Neuronal stem cell (in vitro differentiated cells): ENCODE measurements at places on chromosomes 11 and 22.
A peak's percentile ranks its signal among the peaks of the same experiment; 100 is the strongest.

DNA sequence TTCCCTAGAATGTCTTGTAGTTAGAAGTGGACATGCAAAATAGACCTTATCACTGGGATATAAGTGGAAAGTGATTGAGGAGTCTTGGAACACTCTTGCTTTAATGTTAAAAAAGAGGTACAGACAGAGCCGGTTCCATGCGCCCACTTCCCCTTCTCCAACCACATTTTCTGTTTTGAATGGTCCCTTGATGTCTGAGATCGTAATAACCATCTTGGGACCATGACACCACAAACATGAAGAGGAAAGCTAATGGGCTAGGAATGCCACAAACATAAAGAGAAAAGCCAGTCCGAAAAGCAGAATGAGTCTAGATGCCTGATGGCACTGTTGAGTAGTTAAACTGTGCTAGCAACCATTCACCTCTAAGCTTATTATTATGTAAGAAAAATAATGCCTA lies 54.8 kb upstream of the SPON1 start:
- DNase-seq: no peak

- no peak for DNase-seq
These were observed 20.4 kb downstream of the ALKBH8 start for GRCh38 chr11:107545101-107545514.

GRCh38 chr22:31681349-31682345 lies 19.6 kb upstream of the PISD start:
- no peak for DNase-seq

DNA sequence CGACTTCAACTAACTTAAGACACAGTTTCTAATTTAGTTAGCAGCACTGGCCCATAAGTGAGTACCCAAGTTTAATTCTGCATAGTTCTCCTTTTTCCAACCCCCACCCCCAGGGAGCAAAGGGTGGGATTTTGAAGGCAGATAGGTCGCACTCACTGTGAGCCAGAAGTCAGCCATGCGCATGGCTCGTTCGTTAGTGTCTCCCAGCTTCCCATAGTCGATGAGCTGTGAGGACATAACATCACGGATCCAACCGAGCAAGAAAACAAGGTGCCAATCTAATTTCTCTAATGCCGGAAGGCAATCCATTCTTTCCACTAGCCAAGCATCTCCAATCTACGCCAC lies 577 bp downstream of the MRPL17 start:
- no peak for DNase-seq

DNA sequence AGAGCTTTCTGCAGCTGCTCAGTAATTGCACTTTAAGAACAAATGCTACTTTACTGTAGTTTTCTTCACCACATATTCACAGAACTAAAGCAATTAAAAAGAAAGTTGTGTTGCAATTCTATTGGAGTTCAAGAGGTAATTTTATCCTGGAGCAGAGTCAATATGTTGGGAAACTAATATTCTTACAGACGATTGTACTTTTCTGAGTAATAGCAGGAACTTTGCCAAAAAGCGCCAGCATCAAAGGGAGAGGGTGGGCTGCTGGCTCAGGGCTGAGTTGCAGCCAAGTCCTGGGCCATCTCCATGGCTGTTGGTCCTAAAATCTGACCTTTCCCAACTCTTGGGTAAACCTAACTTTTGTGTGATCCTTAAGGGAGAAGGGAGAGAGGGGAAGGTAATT lies 73.6 kb upstream of the MYO18B start:
- no peak for DNase-seq

GRCh38 chr11:1345737-1346513 lies 36.5 kb upstream of the TOLLIP start:
- DNase-seq: no peak

GRCh38 chr11:64643256-64643881 lies 52.3 kb downstream of the SLC22A12 start:
- DNase-seq: no peak

GRCh38 chr11:3877364-3878257 lies 22.1 kb downstream of the STIM1 start:
- DNase-seq: no peak

DNA sequence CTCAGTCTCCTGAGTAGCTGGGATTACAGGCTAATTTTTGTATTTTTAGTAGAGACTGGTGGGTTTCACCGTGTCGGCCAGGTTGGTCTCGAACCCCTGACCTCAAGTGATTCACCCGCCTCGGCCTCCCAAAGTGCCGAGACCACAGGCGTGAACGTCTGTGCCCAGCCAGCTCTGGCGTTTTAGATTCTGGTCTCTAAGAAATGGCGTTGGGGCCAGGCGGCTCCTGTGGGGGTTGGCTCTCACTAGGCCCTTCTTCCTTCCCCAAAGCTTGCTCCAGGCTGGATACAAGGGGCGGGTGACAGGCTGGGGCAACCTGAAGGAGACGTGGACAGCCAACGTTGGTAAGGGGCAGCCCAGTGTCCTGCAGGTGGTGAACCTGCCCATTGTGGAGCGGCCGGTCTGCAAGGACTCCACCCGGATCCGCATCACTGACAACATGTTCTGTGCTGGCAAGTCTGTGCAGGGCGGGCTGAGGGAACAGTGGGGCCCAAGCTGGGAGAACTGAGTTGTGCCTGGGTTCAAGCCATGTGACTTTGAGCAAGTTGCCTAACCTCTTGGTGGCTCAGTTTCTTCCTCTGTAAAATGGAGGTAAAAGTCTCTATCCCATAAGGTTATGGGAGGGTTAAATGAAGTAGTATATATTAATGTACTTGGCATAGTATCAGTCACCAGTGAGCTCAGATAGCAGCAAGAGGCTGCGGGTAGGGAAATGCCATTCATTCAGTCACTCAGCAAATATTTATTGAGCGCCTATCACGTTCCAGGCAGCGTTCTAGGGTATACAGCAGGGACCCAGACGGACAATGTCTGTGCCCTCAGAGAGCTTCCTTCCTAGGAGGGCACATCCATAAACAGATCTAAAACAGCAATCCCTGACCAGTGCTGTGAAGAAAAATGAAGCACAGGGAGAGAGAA lies 10.4 kb downstream of the F2 start:
- no peak for DNase-seq

- DNase-seq: peak; percentile 29
These were observed 39.2 kb upstream of the SLC36A4 start for GRCh38 chr11:93236741-93237675.

DNA sequence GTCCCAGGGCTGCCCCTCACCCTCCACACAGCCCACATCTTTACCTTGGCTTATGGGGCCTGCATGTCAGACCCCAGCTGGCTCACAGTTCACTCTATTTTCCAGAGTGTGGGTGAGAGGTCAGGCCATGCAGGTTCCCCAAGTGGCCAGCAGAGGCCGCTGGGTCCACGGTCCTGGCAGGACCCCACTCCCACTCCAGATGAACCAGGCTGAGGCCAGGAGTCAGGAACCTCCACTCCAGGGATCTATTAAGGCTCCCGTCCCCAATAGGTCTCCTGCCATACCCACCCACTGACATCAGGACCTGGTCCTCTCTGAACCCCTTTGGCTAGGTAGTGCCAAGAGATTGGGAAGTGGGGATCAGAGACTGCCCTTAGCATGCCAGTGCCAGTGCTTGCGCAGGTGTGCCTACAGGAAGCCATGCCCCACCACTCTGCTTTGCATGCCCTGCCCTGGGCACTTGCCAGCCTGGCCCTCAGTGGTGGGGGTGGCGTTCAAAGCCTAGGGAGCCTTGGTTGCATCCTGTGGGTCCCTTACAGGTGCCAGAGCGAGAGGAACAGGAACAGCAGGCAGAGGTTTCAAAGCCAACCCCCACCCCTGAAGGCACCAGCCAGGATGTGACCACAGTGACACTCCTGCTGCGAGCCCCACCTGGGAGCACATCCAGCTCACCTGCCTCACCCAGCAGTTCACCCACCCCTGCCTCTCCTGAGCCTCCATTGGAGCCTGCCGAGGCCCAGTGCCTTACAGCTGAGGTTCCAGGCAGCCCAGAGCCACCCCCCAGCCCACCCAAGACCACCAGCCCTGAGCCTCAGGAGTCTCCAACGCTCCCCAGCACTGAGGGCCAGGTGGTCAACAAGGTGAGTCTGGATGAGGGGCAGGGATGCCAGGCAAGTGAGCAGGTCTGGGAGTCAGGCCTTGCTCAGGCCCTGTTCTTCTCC lies 8.3 kb downstream of the SMTN start:
- DNase-seq: no peak

DNA sequence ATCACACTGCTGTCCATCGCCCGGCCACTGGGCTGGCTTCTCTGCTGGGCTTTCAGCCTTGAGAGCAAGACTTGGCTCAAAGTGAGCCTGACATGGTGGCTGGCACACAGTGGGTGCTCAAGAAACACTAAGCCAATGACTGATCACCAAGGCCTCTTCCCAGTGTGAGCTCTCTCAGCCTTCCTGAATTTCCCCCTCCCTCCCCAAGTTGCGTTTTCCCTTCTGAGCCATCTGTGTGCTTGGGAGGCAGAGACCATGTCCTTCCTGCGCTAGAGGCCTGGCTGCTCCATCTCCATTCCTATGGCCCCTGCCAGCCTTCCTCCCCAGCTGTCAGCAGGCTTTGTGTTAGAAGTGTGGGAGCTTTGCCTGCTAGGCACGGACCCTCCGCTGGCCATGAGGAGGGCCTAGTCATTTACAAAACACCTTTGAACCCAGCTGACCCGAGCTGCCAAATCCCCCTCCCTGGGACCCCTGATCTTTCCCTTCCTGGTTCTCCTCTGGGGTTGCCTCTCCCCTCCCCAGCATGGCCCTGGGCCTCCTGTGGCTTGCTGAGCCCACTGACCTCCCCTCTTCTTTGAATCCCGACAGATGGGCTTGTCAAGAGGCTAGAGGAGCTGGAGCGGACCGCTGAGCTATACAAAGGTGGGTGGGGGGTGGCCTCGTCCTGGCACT lies 13.2 kb downstream of the PICK1 start:
- DNase-seq: no peak

DNA sequence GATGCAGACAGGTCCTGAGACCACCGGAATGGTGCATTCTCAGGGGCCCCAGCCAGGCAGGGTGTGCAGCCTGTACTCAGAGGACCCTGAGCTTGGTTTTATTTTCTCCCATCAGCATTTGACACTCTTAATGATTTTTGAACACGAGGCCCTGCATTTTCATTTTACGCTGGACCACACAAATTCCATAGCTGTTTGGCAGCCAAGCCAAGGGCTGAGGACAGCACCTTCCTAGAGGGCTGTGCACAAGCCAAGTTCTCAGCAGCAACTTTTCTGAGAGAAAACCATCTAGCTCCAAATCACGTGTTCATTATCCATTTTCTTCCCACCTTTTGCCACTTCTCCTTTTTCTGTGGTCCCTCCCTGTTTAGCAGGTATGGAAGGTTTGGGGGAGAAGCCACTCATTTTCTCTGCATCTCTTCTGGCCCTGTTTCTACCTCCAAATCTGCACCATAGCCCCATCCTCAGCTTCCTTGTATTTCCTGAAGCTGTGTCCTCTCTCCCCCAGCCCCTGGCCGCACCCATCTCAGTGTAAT lies 60.4 kb downstream of the TRAF6 start:
- DNase-seq: no peak

DNA sequence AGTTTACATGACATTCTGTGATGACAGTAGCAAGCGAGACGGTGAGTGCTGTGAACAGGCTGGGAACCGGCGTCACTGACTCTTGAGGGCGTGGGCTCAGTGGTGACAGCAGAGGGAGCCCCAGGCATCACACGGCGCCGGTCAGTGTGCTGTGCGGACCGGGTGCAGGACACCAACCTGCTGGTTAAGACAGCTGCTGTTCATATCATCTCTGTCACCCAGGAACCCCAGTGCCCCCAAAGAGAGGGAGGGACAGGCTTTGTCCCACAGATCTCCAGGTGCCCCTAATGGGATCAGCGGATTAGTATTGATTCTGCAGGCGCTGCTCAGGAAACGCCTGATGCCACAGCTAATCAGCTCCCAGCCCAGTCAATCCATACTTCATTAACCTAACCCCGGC lies 18.4 kb downstream of the B3GAT1 start:
- DNase-seq: no peak

GRCh38 chr11:60857378-60858232 lies 1.9 kb upstream of the PTGDR2 start:
- DNase-seq: no peak

DNA sequence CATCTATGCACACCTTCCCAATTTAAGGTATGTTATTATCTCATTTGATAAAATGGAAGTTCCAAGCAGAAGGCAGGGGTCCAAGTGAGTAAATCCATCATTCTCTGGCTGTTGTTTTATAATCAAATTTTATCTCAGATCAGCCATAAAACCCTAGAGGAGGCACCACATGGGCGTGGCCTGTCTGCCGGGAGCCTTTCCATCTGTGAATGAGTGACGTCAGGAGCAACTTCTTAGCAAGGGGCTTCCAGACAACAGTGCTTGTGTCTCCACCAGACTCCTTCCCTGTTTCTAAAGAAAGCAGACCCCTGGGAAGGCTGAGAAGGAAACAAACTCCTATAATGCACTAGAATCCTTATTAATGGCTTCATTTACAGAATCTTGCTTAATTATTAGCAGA lies 13.5 kb downstream of the SEZ6L start:
- DNase-seq: no peak

- no peak for DNase-seq
These were observed 58.3 kb downstream of the HSD17B12 start for GRCh38 chr11:43738600-43739409.

DNA sequence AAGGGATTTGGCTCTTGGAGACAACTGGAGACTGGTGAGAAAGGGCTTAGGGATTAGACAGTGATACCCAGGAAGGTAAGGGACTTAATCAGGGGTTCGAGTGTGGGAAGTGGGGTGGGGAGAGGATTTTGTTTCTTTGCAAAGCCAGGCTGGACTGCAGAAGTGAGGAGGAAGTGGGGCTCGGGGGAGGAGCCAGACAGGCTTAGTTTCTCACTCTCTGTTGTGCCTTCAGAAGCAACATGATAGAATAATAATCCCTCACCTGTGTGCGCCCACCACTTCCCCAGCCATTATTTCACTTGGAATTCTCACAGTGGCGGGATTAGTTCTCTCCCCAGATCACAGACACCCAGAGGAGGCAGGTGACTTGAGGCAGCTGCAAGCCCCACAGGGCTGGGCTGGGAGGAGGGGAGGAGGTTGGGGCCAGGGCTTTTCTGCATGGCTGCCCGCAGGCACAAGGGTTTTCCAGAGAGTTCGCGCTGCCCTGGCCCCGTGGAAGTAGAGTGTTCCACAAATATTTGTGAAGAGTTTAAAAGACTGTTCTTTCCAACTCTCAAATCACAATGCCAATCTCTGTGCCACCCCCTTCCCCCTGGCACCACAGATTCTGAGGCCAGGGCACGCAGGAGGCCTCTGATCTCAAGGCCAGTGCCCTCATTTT lies 4.0 kb upstream of the SEC14L2 start:
- no peak for DNase-seq
